Purkinje cell (primary cell): ENCODE measurements at places on chromosomes 1 and 21. TPM values are rescaled to one million over a fixed set of nuclear protein-coding genes. Genes with fewer than 3 reads are reported as not detected.

Gene CORT
- polyA plus RNA-seq: 2.8 TPM in 1 of 2 replicates, not detected in the other

Gene FCRL2
- not detected in 2 replicates for polyA plus RNA-seq

Gene ELAPOR1
- polyA plus RNA-seq: 2.1 and 6.5 TPM in 2 replicates

Gene CD247
- polyA plus RNA-seq: 1.9 and 3.2 TPM in 2 replicates

Gene EXTL1
- 0.50 TPM in 1 of 2 replicates, not detected in the other for polyA plus RNA-seq

Gene CFAP74
- polyA plus RNA-seq: 1.2 TPM in 1 of 2 replicates, not detected in the other

Gene XKR8
- 4.6 and 6.9 TPM in 2 replicates for polyA plus RNA-seq

Gene ZSWIM5
- polyA plus RNA-seq: 1.1 and 2.1 TPM in 2 replicates

Gene ZBTB21
- 11.6 and 11.7 TPM in 2 replicates for polyA plus RNA-seq

Gene OR10J1
- not detected in 2 replicates for polyA plus RNA-seq

Gene PGLYRP3
- polyA plus RNA-seq: not detected in 2 replicates

Gene PBX1
- 12.4 and 17.7 TPM in 2 replicates for polyA plus RNA-seq

Gene FAM229A
- polyA plus RNA-seq: not detected in 2 replicates

Gene KRTAP26-1
- polyA plus RNA-seq: not detected in 2 replicates

Gene MIXL1
- polyA plus RNA-seq: not detected in 2 replicates

Gene TMEM200B
- polyA plus RNA-seq: 18.4 and 25.8 TPM in 2 replicates

Gene LCA5L
- polyA plus RNA-seq: 1.5 and 3.0 TPM in 2 replicates

Gene SLC45A3
- not detected in 2 replicates for polyA plus RNA-seq

Gene MPL
- polyA plus RNA-seq: not detected in 2 replicates

Gene CELA3B
- not detected in 2 replicates for polyA plus RNA-seq

Gene ADAMTS4
- polyA plus RNA-seq: 0.13 and 0.62 TPM in 2 replicates

Gene TMEM51
- polyA plus RNA-seq: 0.52 TPM in 1 of 2 replicates, not detected in the other

Gene ETV3L
- polyA plus RNA-seq: not detected in 2 replicates

Gene C1orf87
- not detected in 2 replicates for polyA plus RNA-seq

Gene EVA1C
- 7.7 and 11.4 TPM in 2 replicates for polyA plus RNA-seq

Gene GPA33
- 0.15 TPM in 1 of 2 replicates, not detected in the other for polyA plus RNA-seq

Gene S100A11
- 7.3 TPM in 1 of 2 replicates, not detected in the other for polyA plus RNA-seq

Gene MLLT11
- polyA plus RNA-seq: 149 and 204 TPM in 2 replicates

Gene CHI3L1
- polyA plus RNA-seq: not detected in 2 replicates

Gene NRAS
- polyA plus RNA-seq: 6.4 and 9.5 TPM in 2 replicates

Gene AIRE
- not detected in 2 replicates for polyA plus RNA-seq

Gene ENAH
- 2.5 and 5.0 TPM in 2 replicates for polyA plus RNA-seq

Gene IRF6
- polyA plus RNA-seq: 45.5 and 58.1 TPM in 2 replicates

Gene NTRK1
- not detected in 2 replicates for polyA plus RNA-seq

Gene TGFB2
- 2.7 and 6.9 TPM in 2 replicates for polyA plus RNA-seq

Gene ITLN2
- polyA plus RNA-seq: not detected in 2 replicates

Gene THEM5
- 0.42 TPM in 1 of 2 replicates, not detected in the other for polyA plus RNA-seq

Gene GNG4
- polyA plus RNA-seq: 42.4 and 56.8 TPM in 2 replicates

Gene DUSP12
- 17.8 and 27.0 TPM in 2 replicates for polyA plus RNA-seq

Gene GPR52
- not detected in 2 replicates for polyA plus RNA-seq

Gene TSPAN2
- 10.4 and 10.7 TPM in 2 replicates for polyA plus RNA-seq

Gene GBP2
- polyA plus RNA-seq: not detected in 2 replicates

Gene RIPPLY3
- polyA plus RNA-seq: not detected in 2 replicates

Gene UBASH3A
- polyA plus RNA-seq: 0.50 TPM in 1 of 2 replicates, not detected in the other
